Breast epithelium (tissue), 4 donors: ENCODE measurements at places on chromosomes 7 and 10.

DNA sequence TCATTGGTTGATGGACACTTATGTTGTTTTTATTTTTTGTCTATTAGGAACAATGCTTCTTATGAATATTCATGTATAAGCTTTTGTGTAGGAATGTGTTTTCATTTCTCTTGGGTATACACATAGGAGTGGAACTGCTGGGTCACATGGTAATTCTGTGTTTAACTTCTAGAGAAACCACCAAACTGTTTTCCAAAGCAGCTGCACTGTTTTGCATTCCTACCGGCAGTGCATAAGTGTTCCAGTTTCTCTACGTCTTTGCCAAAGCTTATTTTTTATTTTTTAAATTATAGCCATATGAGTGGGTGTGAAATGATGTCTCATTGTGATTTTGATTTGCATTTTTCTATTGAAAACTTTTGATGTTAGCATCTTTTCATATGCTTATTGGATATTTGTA lies 51.3 kb downstream of the ADK start:
- no peak for DNase-seq

DNA sequence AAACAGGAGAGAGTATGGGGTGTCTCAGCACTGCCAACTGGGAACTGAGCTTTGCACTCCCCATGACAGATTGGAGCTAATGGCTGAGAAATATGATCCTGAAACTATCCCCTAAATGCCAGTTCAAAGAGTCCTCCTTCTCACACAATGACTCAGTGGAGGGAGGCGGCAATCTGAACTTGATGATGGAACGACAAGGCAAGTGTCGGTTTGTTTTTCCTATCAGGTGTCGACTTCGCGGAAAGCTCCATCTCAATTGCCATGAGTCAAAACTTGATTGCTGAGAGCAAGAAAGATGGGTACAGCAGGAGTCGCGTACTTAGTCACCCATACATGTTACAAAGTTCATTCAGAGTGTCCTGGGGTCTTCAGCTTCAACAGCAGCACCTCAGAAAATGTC lies 52.5 kb downstream of the NPY start:
- DNase-seq: no peak

GRCh38 chr10:74589226-74589673 lies 237.2 kb upstream of the KAT6B start:
- peak; percentile 59 for DNase-seq

DNA sequence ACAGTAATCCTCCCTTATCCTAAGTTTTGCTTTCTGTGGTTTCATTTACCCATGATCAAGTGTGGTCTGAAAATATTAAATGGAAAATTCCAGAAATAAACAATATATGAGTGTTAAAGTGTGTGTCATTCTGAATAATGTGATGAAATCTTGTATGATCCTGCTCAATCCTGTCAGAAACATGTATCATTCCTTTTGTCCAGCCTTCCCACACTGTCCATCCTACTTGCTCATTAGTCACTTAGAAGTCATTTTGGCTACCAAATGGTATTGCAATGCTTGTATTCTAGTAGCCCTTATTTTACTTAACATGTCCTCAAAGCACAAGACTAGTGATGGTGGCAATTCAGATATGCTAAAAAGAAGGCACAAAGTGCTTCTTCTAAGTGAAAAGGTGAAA lies 1211.2 kb upstream of the SORCS1 start:
- DNase-seq: no peak

DNA sequence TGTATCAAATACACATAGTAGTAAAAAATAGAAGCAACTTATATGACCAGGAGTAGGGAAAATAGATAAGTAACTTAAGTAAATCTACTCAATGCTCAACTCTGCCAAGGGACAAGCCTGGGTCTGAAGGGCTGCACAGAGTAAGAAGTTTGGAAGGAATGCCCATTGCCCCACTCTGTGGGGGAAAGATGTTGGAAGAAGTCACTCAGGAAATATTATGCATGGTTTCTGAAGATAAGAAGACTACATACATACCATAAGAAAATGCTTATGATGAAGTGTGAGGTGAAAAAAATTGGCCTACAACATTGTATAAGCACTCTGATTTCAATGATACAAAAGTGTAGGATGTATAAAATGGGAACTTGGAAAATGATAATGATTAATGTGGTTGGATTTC lies 54.0 kb downstream of the LAMB4 start:
- no peak for DNase-seq

- no peak for DNase-seq
Observed at GRCh38 chr10:95688648-95689047, 5.1 kb downstream of the TCTN3 start.

- DNase-seq: no peak
Observed at GRCh38 chr10:77833792-77834191, 92.8 kb downstream of the DLG5 start.
